ENCODE measurements at places on chromosomes 4 and X. TPM values are rescaled to one million over a fixed set of nuclear protein-coding genes. Genes with fewer than 3 reads are reported as not detected.

Gene TRIM2
- 47.2 TPM for total RNA-seq

Gene NUDT10
- total RNA-seq, result 0.62 TPM

Gene MAGEB2
- not detected for total RNA-seq

Gene PDLIM5
- total RNA-seq, result 163 TPM

Gene SPANXC
- total RNA-seq, result not detected

Gene CXXC4
- total RNA-seq, result not detected

Gene DOCK11
- 13.1 TPM for total RNA-seq

Gene SPATA18
- 10.1 TPM for total RNA-seq

Gene ADAM29
- total RNA-seq, result not detected

Gene ARSJ
- 36.2 TPM for total RNA-seq

Data from aortic smooth muscle cell (primary cell).